Right renal cortex interstitium (tissue), 3 donors: ENCODE measurements at places on chromosomes 2 and 18. TPM values are rescaled to one million over a fixed set of nuclear protein-coding genes. Genes with fewer than 3 reads are reported as not detected.

- DNase-seq: no peak
Measured at GRCh38 chr2:223526106-223526505, 76.1 kb downstream of the SCG2 start.

- no peak for DNase-seq
Measured at GRCh38 chr2:189543367-189543766, 37.2 kb downstream of the SLC40A1 start.

- no peak for DNase-seq
Measured at GRCh38 chr2:239186516-239187357, 214.1 kb downstream of the HDAC4 start.

DNA sequence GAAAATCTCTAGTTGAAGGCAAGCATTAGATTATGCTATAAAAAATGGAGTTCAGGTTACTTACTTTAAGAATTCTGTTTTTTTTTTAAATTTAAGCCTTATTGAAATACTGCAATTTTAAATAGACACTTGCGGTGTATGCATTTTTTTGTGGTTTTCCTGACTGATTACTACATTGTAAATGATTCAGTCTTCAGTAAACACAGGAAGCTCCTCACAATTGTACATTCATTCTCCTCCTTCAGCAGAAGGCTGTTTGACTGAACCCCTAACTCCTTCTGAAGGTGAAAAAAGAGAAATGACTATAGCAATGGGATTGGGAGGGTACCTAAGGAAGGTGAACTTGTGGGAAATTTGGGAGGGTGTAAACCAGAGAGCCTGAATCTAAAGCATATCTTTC lies 136.1 kb downstream of the GCA start:
- DNase-seq: no peak

DNA sequence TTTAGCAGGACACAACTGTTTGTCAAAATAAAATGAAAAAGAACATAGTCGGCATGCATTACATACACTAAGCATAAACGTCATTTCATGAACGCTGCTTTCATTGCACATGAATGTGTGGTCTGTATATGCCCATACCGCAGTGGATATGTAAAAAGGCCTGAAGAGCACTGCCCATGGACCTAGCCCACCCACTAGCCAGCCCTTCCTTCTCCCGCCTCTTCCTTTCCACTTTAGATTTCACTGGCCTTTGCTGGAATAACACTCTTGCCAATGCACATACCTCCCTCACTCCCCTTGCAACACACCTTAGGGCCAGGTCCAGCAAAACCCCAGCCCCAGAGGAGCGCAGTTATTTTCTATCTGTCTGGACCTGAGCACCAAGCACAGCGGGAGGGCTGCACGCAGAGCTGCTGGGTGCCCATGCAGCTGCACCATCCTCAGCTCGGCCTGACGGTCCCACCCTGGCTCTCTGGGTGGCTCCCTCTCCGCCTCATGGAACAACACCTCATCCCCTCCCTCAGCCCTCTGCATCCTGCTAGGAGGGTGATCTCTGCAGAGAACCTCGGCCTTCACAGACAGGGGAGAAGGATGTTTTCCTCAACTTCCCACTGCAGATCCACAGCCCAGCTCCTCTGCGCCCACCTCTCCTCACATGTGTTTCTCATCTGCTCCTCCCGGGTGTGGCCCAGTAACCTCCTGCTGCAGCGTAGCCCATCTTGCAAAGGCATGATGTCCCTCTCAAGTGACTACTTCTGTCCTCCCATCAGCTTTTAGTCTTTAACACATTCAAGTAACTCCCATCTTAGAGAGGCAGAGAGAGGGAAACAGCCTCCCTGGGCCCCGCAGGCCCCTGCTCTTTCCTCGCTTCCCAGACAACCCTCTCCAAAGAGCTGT lies 72.7 kb downstream of the FBXO15 start:
- no peak for DNase-seq

Gene UCN
- 0.19 TPM for polyA plus RNA-seq

GRCh38 chr2:28981016-28981441 lies at the start of gene TOGARAM2:
Gene TOGARAM2 (plus strand): TSS chr2:28981298. CDS start chr2:28994835, 13,537 bp downstream.
- peak; percentile 56 for DNase-seq

- DNase-seq: no peak
Measured at GRCh38 chr2:95072424-95072823, 46.9 kb downstream of the MAL start.

GRCh38 chr2:57614988-57615387 lies 431.6 kb upstream of the VRK2 start:
- no peak for DNase-seq

- DNase-seq: no peak
Measured at GRCh38 chr18:54787616-54788015, 40.7 kb upstream of the RAB27B start.
